ENCODE measurements at places on chromosomes 2 and 18.

GRCh38 chr2:7896940-7897487 is 784.8 kb upstream of the ID2 start:
- DNase-seq, result no peak

GRCh38 chr2:126874961-126875360 is 23.7 kb upstream of the TEX51 start:
- DNase-seq, result no peak

DNA sequence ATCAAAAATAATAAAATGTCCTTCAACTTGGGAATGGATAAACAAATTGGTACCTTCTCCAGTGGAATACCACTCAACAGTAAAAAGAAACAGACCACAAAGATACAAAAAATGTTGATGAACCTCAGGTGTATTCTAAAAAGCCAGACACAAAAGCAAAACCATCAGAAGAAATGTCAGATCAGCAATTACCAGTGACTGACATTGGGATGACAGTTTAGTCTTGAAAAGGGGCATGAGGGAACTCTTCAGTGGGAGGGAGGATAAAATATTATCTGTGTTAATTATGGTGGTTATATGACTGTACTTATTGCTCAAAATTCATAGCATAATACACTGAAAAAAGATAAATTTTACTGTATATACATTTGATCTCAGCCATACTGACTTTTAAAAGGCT is 473.0 kb downstream of the TMX3 start:
- no peak for DNase-seq

DNA sequence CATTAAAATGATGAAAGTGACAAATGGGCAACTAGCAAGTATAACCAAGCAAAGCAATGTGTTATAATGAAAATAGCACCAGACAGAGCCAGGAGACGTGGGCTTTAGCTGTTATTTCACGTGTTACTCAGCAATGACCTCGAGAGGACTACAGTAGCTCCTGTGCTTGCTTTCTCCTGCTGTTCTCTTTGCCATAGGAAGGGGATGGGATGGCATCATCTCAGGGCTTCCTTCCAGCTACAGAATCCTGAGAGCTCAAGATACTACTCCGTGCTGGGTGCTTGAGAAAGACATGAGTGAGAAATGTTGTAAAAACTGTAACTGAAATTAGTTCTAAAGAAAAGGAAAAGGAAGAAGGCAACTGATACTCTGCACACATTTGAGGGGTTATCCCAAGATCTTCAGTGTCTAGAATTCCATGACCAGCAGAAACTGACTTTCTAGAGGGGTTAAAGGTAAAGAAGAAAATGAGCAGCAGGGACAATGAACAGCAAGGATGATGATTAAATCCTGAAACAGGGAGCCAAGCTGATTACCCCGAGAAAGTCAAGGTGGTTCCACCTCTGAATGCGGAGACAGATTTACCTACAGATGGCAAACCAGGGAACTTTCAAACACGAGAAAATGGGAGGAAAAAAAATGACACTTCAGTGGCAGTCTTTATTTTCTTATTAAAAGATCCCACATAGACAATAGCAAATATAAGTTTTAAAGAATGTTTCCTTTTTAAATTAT is 33.4 kb downstream of the GAREM1 start:
- no peak for DNase-seq

- DNase-seq, result no peak
Observed at GRCh38 chr2:144524118-144525009, 4.4 kb upstream of the ZEB2 start.

DNA sequence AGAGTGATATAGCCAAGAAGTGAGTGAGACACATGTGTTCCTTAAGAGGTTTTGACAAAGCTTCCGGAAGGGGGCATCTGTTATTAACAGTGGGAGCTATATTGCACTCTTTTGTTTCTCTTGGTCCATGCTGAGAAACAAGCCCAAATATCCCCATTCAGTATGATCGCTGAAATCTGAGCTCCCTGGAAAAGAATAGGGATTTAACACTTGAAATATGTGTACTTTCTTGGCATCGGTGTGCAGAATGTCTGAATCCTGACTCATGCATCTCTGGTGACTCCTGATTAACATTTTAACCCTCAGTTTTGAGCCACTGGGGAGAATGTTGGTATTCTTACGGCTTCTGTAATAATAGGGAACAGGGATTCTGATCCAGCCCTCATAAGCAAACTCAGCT is 448.1 kb downstream of the TSN start:
- DNase-seq, result peak; percentile 19

DNA sequence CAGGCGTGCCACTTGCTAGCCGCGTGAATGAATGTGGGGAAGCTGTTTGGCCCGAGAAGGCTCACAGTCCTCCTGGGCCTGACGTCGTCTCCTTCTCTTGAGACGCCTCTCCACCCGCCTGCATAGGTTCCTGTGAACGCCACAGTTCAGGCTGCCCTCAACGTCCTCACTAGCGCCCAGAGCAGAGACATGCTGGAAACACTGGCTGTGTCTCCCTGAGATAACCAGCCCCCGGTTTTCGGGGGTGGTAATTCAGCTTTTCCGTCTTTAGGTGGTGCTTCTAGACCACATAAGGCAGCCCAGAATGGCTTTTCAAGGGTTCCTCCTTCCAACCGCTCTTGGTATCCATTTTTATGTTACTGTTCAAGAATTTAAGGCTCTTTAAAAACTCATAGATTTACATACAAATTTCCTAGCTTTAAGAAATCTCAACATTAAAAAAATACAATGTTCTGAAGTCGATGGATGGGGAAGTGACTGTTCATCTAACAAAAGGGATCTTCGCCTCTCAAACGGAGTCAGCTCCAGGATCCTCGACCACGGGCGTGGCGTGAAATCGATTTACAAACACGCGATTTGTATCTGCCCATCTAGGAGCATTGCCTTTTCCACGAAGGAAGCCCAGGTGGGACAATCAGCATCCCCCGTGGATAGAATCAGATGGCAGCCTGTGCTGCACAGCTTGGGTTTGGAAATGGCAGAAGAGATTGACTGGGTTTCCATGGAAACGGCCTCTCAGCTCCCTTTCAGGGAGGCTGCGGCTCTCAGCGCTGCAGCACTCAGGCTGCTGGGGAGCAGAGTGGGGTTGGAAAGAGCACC is 110.6 kb upstream of the PXDN start:
- DNase-seq, result no peak
